ENCODE measurements at places on chromosomes 7 and 10.

- no peak for DNase-seq
Observed at GRCh38 chr10:5620966-5621365, 45.4 kb downstream of the ASB13 start.

DNA sequence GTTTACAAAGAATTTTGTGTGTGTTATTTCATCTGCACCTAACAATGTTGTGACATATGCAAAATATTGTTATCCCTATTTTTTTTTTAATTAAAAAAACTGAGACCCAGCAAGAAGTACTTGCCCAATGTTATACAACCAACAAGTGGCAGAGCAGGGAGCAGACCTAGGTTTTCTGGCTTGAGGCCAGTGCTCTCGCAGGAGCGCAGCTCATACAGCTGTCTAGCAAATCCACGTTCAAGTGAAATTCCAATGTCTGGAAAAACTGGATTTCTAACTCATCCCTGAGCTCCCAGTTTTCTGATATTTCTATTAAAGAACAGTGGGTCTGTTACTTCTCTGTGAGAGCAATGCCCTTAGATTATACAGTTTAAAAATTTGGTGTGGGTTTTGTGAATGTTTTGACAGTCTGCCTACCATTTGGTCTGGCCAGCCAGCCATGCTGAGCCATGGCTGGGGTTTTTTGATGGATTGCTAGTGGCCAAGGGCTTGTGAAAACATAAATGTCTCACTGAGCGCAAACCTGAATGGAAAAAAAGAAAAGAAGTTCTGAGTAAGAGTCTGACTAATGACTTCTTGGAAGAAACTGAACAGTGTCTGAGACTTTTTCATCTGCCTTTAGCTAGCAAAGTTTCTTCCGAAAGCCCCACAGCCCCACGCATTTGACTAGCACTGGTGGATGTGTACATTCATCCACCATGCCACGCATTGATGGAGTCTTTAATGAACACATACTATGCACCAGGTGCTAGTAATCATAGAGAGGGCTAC is 15.4 kb upstream of the PRF1 start:
- no peak for DNase-seq

DNA sequence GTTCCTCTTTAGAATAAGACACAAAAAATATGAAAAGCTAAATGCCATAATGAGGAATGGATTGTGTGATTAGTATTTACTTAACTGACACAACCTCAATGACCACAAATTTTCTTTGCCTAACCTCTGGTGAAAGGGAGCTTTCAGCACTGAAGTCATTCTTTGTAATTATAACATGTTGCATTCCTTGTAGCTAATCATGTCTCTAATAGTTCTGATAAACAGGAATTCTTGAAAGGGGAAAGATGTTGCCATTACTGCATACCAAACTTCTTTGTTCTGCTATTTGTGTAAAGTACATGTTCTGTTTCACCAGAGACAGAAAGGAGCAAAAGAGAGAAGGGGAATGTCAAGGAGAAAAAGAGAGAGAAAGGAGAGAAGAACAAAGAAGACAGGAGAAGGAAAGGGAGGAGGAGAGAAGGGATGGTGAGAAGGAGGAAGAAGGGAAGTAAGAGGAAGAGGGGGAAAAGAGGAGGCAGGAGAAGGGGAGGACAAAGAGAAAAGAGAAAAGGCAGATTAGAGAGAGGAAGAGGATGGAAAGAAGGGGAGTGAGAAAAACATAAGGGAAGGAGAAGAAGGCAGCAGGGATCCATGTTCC is 120.9 kb downstream of the SEMA3D start:
- no peak for DNase-seq

GRCh38 chr10:67015225-67015624 is 89.4 kb downstream of the LRRTM3 start:
- no peak for DNase-seq

GRCh38 chr10:119689016-119689580 is 36.8 kb upstream of the INPP5F start:
- no peak for DNase-seq

DNA sequence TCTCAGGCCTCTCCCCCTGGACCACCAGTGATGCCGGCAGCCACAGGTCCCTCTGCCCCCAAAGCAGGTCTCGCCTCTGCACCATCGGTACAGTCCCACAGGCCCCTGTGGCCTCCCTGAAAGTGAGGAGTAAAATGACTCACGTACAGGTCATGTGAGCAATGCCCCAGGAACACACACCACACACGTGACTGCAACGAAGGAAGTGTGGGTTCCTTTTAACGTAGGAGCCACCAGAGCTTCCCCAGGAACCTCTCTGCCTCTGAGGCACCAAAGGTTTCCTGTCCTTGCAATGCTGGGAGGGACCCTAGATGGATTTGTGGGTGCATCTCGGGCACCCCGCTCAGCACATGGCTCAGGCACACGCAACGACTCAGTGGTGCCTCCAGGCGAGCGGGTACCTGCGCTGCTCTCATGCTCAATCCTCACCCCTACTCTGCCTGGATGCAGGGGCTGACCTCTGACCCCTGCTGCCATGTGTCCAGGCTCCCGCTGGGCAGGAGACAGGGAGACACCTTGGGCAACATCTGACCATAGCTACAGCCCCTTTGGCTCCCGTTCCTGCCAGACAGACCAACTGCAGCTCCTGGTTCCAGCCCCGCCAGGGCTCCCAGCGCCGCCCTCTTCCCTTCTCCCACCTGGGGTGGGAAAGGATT is 120.7 kb downstream of the PRKAG2 start:
- DNase-seq, result no peak

DNA sequence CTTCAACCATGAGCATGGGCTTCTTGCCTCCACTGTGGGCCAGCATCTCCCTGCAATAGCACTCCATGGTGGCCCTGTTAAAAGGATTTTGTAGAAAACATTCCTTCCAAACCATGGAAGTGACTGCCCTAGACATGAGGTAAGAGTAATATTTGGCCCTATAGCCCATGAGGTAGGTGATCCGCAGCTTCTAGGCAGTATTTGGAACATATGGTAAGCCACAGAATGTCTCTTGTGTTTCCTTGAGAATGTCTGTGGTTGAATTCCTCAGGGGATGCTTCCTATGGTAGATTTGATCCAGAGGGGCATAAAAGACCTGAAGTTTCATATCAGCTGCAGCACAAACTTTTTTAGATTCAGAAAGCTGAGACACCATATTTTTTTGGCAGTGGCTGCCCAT is 54.9 kb downstream of the TMEM168 start:
- DNase-seq, result no peak

DNA sequence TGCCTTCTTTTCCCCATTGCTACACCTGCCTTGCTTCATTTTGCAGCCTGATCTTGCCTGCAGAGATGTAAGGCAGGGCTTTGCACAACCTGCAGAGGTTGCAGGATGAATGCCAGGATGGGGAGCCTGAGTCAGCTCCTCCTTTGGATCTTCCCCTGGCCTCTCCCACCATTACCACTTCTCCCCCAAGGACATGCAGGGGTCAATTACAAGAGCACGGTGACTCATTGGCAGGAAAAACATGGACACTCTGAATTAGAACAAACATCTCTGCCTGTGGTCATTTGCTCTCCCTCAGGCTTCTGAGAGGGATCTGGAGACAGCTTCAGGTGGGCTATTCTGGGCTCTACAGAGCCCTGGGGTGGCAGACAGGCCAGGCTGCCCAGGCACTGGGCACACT is 89.2 kb downstream of the HERPUD2 start:
- no peak for DNase-seq
